T-helper 17 cell (primary cell): ENCODE measurements at places on chromosomes 3 and 15.

DNA sequence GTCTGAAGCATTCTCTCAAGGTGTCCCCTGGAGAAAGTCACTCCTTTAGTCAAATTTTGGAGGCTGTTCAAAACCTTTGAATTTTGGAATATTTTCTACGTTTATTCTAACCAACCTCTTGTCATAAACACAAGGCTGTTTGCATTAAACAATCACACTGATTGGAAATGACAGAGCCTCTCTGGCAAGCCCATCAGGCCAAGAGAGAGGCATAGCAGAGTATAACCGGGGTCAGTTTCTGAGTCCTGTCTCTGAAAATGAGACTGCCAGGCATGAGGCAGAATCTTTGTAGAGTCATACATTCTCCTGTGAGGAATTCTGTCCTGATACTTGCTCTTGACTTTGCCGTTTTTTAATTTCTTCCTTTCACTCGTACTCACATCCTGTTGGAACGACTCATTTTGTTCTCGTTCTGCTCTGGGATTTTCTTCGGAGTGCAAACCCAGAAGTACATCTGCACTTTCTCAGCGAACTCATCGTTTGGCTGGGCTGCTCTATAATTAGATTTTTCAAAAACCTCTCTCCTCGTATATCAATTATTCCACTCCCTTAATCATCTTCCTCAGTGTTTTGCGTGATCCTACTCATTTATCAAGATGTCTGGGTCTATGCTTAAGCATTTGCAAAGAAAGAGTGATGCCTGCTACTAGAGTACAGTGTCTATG lies 114.2 kb downstream of the AGBL1 start:
- DNase-seq, result no peak

GRCh38 chr3:69999140-70000027 lies at the start of gene SAMMSON:
TSS of gene SAMMSON (plus strand) at chr3:69999733.
- DNase-seq, result no peak

DNA sequence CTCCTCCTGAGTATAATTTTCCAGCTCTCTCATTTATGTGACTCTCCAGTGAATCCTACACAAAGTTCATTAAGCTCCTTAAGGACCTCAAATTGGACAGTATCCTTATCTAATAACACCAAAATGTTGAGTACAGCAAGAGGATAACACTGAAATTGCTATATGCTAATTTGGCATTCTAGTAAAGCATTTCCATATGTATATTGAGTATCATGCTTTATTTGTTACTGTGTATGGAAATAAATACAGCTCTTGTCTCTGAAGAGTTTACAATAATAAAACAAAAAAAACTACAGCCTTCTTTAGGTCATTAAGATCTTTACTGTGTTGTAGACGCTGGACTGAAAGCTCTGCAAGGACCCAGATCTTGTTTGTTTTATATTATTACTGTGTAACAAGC lies 1341.3 kb downstream of the ROBO1 start:
- DNase-seq, result no peak

- DNase-seq, result no peak
Measured at GRCh38 chr3:1726741-1727140, 371.9 kb upstream of the CNTN4 start.

- no peak for DNase-seq
Measured at GRCh38 chr3:23219552-23219951, 16.4 kb downstream of the UBE2E2 start.

- DNase-seq, result no peak
Measured at GRCh38 chr15:25736461-25736860, 126.7 kb downstream of the ATP10A start.
